ENCODE measurements at places on chromosomes 16 and 17.

DNA sequence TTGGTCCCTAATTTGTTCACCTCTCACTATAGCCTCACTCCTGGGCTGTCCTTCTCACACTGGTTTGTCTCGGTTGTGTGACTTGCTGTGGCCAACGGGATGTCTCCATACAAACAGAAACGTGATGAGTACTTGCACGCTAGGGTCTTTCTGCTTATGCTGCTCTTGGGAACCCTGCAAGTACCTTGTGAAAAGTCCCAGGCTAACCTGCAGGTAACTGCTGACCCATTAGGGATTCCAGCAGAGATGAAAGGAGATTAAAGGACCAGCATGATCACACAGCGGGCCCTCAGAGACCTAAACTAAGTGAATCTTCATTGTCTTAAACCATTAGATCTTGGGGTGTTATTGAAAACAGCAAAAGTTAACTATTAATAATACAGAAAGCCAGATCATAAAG lies 562.8 kb upstream of the GOT2 start:
- DNase-seq = no peak

- no peak for DNase-seq
Observed at GRCh38 chr17:35981908-35982330, 622 bp upstream of the CCL16 start.

GRCh38 chr16:54375071-54375470 lies 88.5 kb upstream of the IRX3 start:
- DNase-seq = no peak

- no peak for DNase-seq
Observed at GRCh38 chr16:47774661-47775060, 313.5 kb downstream of the PHKB start.

DNA sequence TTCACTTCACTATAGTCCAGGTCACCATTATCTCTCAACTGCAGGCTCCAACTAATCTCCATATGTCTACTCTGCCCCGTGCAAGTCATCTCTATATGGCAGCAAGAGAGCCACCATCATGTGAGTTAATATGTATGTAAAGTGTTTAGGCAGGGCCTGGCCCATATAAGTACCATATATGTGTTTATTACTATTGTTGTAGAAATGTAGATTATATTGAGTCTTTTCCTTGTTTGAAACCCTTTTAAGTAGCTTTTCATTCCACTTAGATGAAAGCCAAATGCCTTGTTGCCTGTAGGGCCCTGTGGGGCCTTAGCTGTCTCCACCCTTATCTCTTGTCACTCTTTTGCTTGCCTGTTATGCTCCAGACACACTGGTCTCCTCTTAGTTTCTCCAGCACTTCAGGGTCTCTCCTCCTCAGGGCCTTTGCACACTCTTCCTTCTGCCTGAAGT lies 164.0 kb downstream of the PHKB start:
- no peak for DNase-seq

DNA sequence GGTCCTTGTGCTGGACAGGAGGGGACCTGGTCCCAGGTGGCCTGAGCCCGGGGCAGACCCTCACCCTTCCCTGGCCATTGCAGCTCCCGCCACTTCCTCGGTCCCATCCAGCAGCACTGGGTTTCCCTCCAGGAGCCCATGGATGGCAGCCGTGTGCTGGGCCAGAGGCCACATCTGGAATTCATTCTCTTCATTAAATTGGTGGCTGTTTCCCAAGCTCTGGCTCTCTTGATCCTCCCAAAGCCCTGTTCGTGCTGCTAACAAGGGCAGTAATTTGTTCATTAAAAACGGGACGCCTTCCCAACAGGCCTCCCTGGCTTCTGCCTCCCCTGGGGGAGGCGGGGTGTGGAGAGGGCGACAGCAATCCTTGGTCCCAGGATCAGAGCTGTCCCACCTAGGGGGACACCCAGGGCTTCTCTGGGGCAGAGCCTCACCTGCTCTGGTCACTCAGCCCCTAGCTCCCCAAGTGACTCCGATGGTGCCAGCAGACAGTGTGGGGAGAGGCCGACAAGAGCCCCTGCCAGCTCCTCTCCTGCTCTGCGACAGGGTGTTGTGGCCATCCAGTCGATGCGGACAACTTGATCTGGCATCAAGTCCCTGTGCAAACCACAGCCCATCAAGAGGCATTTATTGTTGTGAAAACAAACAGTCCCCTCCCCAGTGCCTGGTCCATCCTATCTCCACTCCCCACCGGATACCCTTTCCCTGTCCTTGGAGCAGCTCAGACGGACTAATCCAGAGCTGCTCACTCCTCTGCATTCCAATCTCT lies 44.0 kb downstream of the SDK2 start:
- no peak for DNase-seq

DNA sequence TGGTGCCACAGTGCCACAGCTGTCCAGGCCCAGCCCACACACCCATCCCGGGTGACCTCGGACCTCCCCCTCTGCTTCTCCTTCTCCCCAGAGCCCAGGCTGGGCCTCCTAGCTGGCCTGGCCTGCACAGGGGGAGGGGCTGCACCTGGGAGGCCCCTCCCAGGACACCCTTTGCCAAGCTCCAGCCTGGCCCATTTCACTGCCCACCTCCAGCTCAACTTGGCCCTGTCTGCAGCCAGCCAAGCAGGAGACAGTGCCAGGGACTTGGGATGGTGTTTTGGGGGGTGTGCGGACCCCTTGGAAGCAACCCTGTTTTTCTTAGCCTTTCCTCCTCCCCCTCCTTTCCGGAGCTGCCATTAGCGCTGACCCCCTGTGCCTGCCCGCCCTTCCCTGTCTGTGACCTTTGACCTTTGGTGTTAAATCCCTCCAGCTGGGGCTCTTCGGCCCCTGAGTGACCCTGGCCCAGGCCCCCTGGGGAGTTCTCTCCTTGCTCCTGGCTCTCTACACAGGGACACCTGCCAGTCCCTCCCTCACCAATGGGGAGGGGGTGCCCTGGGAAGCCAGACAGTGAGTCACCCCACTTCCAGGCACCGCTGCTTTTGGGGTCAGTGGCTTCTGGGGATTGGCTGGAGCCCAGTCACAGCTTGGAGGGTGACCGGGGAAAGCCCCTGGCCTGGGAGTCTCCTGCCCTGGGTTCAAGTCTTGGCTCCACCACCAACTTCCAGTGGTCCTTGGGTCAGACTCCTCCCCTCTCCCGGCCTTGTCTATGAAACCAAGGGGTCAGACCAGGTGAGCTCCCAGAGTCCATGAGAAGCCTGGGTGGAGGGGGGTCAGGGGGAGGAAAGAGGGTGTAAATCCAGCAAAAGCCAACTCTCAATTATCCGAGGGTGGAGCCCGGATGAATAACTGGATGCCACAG lies 1.9 kb downstream of the GLIS2 start:
- no peak for DNase-seq

DNA sequence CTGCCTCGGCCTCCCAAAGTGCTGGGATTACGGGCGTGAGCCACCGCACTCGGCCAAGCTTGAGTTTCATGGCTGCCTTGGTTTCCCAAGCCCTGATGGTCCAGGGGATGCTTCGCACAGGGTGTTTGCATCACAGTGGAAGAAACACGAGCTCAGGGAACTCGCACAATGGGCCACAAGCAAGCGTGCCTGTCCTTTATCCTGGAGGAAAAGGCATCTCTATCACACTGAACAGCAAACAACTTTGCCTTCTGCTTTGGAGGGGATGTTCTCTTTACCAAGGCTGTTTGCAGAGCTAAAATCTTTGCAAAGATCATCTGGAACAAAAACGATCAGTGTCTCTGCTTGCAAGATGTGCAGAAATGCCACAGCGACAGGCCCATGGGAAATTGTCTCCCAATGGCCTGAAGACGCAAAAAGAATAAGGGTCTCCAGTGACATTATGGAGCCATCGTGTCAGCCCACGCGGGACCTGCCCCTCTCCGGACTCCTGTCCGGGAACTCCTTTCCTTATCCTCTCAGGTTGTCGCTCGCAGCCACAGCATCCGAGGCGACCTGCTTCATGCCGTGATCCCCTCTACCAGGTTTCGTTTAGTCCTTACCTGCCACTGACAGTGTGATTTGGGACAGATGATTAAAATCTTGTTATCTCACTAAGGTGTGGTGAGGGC lies 44.1 kb upstream of the CBFA2T3 start:
- no peak for DNase-seq

DNA sequence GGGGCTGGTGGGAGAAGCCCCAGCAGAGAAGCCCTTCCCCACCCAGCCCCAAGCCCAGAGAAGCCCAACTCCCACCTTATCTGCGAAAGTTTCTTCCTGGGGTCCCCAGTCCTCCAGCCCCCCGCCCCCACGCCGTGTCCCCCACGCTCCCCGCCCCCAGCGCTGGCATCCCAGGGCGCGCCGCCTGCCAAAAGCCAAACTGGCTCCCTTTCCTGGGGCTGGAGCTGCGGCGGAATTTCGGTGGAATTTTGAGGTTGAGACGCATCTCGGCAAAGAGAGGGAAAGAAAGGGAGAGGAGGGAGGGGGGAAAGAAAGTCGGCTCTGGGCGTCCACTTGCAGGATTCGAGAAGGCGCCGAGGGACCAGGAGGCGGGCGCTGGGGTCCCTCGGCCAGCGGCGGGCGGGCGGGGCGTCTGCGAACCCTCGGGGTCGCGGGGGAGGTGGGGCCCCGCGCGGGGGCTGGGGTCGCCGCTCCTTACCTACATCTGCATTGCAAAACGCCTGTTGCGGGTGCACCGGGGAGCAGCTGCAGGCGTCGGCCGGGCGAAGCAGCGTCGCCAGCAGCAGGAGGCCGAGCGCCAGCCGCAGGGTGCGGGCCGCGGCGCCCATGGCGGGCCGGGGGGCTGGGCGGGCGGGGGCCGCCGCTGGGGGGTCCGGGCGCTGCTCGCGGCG lies 571 bp downstream of the TIMP2 start:
- no peak for DNase-seq

GRCh38 chr17:50558091-50558490 lies 2.4 kb upstream of the CACNA1G start:
- DNase-seq = no peak

DNA sequence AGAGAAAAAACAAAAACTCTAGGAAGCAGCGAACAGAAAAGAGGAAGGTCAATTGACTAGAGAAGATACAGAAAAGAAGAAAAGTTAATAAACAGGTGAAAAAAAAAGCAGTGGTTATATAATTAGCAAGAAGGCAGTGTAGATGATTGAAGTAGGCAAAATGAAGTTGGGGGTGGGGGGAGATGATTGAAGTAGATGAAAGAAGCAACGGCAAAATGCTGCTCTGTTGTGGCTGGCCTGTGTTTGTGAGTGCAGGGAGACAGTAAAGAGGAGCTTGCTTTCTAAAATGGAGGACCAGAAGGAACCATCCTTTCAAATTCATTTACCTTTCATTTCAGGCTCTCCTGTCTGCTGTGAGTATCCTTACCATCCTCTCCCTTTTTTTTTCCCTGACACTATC lies 3.6 kb downstream of the EVI2B start:
- DNase-seq = peak; percentile 86

DNA sequence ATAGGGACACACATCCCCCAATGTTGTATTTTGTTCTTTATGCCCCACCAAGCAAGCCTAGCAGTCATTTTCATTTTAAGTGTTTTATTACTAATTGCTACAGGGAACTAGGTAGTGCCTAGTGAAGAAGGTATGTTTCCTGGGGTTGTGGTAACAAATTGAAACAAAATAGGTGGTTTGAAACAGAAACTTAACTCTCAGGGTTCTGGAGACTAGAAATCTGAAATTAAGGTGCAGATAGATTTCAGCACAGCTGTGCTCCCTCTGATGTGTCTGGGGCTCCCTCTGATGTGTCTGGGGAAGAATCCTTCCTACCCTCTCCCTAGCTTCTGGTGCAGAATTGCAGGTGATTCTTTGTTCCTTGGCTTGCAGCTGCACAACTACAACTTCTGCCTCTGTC lies 390.1 kb downstream of the ZFHX3 start:
- DNase-seq = no peak

GRCh38 chr17:59456923-59457615 lies 108.3 kb upstream of the DHX40 start:
- DNase-seq = no peak

DNA sequence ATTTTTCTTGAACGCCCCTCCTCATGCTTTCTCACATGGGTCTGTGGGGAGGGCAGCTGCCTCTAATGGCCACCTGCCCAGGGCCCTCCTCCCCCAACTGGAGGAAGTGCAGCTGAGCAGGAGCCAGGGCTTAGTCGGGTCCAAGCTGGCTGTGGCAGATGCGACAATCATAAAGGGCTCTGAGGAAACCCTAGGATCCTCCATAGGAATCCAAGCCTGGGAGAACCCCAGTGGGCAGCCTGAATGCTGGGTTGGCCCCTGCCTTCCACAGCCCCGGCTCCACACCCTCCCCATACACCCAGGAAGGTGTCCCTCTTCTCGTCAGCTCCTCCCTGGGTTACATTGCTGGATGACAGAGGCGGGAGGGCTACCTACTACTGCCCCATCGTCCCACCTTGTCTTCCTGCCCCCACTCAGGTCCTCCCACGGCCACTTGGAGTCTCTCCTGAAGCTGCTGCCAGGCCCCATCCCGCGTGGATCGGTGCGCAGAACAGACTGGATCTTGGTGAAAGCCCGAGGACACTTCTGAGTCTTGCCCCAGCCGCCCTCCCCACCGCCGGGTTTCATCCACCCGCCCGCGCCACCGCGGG lies 15.6 kb upstream of the CBFB start:
- no peak for DNase-seq

DNA sequence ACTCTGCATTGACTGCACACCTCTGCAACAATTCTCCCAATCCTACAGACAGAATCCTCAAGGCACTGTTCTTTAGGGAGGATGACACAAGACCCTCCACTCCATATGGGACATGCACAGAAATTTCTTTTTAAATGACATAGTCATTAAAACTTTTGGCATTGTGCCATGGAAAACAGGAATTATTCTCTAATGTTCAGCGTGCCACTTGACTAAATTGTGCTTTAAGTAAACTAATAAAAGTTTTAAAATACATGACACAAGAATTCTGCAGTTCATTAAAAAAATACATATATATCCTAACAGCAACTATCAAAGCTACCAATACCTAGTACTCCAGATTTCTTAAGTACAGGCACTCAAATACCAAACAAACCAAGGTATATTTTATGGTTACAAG lies 16.0 kb downstream of the CEP112 start:
- no peak for DNase-seq

GRCh38 chr17:69457603-69458002 lies 43.1 kb downstream of the MAP2K6 start:
- no peak for DNase-seq

DNA sequence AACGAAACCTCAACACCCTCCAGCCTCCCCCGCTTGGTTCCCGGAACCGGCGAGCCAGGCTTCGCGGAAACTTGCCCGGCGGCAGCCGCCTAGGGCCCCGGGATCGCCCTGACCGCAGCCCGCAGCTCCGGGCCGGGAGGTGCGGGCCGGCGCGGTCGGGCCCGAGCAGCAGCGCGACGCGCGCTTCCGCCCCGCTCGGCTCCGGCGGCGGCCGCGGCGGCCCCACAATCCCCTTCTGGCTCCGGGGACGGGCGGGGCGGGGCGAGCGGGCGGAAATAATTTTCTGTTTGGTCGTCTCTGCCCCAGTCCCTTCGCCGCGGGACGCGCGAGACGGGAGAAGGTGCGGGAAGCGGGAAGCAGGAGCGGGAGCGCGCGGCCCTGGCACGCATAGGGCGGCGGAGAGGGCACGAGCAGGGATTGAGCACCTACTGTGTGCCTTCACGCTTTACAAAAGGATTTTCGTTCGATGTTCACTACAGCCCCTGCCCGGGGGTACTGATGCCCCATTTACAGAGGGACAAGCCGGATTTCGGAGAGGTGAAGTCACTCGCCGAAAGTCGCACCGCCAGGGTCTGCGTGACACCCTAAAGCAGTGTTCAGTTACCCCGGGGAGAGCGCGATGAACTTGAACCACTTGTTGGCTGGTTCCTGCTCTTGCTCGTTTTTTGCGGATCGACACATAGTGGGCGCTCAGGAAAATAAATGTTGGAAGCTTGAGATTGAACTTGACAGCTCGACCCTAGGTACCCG lies 2.7 kb upstream of the MLLT6 start:
- DNase-seq = peak; percentile 82
